NCI-H1048 (cell line): ENCODE measurements at places on chromosomes 13 and 19.

DNA sequence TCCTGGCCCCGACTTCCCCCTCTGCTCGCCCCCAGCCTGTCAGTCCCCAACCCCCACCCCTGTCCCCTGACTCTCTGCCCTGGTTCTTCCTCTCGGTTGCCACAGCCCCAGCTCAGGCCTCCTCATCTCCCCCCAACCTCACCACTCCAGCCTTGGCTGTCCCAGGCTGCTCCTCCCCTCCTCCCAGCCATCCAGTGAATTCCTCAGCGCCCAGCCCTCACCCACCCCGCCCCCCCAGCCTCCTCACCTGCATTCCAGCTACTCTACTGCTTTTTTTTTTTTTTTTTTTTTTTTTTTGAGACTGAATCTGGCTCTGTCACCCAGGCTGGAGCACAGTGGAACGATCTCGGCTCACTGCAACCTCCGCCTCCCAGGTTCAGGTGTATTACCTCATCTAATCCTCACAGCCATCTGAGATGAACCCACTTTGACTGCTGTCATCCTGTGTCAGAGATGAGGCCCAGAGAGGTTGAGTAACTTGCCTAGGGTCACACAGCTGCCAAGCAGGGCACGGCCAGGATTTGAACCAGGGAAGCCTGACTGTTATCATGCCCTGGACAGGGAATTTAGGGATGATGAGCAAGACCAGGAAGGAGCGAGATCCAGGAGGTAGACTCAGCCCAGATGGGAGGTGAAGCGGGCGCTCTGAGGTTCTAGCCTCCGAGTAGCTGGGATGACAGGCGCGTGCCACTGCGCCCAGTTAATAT, 2.6 kb downstream of the SULT2B1 start:
- no peak for DNase-seq

DNA sequence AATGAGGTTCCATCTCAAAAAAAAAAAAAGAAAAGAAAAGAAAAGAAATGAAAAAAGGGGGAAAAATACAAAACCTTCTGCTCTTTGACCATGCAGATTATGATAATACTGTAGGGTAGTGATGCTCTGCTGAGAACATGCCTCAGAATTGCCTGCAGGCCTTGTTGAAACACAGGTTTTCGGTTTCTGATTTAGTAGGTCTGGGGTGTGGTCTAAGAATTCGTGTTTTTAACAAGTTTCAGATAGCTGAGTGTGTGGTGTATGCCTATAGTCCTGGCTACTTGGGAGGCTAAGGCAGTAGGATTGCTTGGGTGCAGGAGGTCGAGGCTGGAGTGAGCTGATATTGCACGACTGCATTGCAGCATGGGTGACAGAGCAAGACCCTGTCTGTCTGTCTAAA, 14.9 kb upstream of the CYP2B6 start:
- no peak for DNase-seq

DNA sequence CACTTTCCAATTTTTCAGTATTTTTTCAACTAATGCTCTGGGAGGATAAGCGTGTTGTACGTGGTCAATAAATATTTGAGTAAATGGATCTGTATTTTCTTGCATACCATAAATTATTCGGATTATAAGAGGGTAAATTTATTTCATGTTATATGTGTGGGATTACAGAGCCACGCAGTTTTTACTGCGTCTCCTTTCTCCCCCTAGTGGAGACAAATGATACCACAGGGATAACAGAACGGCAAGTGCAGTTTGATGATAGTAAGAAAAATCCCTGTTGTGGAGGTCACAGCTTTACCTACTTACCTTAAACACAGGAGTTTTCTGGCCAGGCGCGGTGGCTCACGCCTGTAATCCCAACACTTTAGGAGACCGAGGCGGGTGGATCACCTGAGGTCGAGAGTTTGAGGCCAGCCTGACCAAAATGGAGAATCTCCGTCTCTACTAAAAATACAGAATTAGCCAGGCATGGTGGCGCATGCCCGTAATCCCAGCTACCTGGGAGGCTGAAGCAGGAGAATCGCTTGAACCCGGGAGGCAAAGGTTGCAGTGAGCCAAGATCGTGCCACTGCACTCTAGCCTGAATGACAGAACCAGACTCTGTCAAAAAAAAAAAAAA, 16.8 kb downstream of the MBD3L2B start:
- no peak for DNase-seq

- no peak for DNase-seq
These were observed 455.4 kb downstream of the IRS2 start for GRCh38 chr13:109331011-109331433.
